ENCODE measurements at places on chromosomes 2 and 18. TPM values are rescaled to one million over a fixed set of nuclear protein-coding genes. Genes with fewer than 3 reads are reported as not detected.

DNA sequence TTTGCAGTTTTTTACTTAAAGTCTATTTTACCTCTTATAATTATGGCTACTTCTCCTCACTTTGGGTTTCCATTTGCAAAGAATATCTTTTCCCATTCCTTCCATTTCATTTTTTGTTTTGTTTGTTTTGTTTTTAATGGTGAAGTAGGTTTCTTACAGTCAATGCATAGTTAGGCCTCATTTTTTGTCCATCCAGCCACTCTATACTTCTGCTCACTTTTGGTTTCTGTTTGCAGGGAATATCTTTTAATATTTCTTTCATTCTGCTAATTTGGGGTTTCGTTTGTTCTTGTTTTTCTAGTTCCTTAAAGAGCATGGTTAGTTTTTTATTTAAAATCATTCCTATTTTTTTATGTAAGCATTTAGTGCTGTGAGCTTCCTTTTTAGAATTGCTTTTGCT lies 339.4 kb downstream of the GRB14 start:
- DNase-seq, result no peak

- DNase-seq, result peak; percentile 47
These were observed 629 bp downstream of the PRELID3A start for GRCh38 chr18:12408247-12408869.

DNA sequence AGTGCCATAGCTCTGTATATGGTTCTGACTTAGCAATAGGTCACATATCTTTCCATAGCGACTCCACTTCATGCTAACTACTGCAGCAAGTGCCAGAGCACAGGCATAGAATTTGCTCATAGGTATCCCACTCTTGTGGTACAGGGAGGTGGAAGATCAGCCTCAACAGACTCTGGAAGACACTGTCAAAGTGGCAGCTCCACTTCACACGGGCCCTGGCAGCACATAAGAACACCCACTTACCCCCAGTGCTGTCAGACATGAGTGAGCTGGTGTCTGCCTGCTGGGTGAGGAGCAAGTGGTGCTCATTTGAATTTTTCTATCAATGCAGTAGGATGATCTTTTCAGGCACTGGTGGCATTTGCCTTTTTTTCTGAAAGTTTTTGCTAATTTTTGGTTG lies 48.6 kb downstream of the BCL2L11 start:
- no peak for DNase-seq

- DNase-seq, result no peak
These were observed 7.4 kb downstream of the CTDSP1 start for GRCh38 chr2:218406949-218407618.

The EMILIN1 gene
- total RNA-seq, result 0.52 TPM

The SRD5A2 gene
- total RNA-seq, result not detected
